Stimulated activated CD8-positive, alpha-beta memory T cell treated with anti-CD3 and anti-CD28 coated beads, Interleukin-12 subunit alpha, Interleukin-12 subunit beta, amount 100 ng/mL, for 1 hour (primary cell): ENCODE measurements at places on chromosomes 13 and 19.

DNA sequence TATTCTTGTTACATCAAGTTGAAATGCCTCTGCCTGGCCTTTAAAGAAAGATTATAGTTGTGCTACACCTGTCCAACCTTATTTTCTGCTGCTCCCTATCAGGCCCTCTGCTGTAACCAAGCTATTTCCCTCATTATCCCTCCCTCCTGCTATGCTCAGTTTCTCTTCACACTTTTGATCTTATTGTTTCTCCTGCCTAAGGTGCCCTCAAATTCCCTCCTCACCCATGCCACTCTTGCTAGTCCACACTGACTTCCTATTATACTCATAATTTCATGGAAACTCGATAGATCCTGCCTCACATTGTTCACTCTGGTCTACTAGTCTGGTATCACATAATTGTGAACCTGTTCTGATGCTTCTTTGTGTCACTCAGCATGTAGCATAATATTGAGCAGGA is 19.4 kb upstream of the ESD start:
- DNase-seq, result no peak

DNA sequence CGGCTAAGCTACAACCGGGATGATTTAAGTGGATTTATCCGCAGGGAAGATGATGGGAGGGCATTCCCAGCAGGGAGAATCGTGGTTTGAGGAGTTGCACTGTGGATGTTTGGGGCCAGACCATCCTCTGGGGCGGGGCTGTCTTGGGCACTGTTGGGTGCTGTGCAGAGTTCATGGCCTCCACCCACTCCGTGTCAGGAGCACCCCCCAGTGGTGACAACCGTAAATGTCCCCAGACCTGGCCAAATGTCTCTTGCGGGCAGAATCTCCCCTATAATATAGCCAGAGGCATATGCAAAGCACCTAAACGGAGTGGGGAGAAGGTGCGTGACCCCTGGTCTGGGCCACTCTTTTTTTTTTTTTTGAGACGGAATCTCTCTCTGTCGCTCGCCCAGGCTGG is 40.2 kb downstream of the SMIM24 start:
- DNase-seq, result peak; percentile 26

DNA sequence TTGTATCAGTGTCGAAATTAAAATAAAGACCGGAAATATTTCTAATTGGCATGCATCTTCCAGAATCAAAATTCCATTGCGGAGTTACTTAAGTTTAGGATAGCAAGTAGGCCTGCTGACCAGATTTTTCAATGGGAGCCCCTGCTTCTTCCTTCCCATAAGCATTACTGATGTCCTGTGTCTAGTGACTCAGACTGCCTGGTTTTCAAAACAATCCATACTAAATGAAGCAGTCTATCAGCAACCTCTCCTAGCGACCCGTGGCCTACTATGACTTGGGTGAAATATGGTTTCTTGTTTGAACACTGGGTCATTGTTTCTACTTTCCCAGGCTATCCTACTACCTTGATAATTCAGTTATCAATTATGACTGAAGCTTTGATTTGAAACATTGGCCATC is 571.6 kb downstream of the TBC1D4 start:
- DNase-seq, result no peak

DNA sequence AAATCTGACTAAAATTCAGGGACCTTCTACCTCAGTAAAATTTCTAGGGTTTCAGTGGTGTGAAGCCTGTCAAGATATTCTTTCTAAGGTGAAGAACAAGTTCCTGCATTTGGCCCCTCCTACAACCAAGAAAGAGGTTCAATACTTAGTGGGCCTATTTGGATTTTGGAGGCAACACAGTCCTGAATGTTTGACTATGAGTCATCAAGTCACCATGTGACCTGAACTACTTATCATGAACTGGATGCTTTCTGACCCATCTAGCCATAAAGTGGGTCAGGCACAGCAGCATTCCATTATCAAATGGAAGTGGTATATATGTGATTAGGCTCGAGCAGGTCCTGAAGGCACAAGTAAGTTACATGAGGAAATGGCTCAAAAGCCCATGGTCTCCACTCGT is 163.0 kb upstream of the IRS2 start:
- no peak for DNase-seq

- no peak for DNase-seq
These were observed 76.0 kb upstream of the STK24 start for GRCh38 chr13:98652721-98653462.

- no peak for DNase-seq
These were observed 11.4 kb upstream of the MYCBP2 start for GRCh38 chr13:77338329-77338728.

GRCh38 chr13:110231348-110232047 is 75.5 kb downstream of the COL4A1 start:
- no peak for DNase-seq

- no peak for DNase-seq
These were observed 713 bp downstream of the KRI1 start for GRCh38 chr19:10565028-10565566.

DNA sequence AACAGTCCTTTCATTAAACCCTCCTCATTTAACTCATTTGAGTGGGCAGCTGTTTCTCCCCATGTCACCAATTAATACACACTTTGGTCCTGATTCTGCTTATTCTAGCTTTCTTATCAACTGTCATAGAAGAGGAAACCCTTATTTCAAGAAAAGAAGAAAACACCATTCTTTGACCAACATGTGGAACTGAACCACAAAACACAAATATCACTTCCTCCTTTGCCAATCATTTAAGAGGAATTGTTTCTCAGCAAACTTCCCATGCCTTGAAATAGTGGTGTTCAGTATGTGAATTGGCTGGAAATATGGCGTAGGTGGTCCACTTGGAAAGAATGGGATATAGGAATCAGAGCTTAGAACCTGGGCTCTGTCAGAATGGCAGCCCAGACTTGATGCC is 20.4 kb downstream of the MBD3L2B start:
- no peak for DNase-seq

- no peak for DNase-seq
These were observed 6.0 kb downstream of the DBP start for GRCh38 chr19:48631225-48631624.

GRCh38 chr19:3369337-3370213 is 3.2 kb downstream of the NFIC start:
- no peak for DNase-seq

DNA sequence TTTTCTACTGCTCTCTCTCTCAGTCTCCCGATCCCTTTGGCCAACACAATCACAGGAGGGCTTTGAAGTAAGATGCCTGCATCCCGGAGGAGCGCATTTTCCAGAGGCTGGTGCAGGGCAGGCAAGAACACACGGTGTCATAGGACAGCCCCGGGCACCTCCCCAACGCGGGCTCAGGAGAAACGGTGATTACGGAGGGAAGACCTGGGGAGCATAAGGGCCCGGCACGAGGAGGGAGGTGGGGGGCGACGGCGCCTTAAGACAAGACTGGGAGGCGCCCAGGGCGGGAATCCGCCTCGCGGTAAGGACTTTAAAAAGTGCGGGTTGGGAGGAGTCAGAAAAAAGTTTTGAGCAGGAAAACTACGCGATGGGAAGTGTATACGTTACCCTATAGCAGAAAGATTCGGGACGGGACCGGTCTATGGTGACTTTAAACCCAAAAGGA is 18.7 kb upstream of the ZNF888 start:
- DNase-seq, result no peak

DNA sequence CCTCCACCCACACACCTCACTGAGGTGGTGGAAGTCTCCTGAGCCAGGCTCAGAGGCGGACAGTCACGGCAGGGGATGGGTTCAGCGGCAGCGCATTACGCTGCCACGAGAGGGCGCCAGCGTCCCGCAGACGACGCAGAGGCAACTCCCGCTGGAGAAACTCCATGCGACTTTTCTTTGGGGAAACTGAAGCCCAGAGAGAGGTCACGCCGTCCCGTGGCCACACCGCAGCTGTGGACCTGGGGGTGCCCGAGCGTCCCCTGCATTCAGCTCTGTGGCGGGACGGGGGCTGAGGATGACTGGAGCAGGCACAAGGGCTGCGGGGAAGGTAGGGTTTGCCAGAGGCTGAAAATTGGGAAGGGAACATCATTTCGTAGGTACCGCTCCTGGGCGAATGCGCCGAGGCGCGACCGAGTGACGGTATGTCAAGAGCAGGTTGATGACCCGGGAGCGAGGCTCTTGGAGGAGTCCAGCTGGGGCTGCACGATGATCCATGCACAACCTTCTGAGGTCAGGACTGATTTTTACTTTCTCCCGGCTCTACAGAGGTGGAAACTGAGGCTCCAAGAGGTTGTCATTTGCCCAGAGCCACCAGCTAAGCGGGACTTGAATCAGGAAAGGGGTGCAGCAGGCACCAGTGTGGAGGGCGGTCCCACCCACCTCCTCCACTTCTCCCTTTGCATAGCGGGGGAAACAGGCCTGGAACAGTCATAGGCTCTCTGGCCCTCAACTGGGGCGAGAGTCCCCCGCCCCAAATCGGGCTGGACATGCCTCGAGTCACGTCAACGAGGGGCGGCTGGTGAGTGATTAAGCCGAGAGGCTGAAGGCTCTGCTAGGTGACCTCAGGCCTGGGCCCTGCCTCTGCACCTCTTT is 690 bp upstream of the ARRDC2 start:
- peak; percentile 75 for DNase-seq
